ENCODE measurements at places on chromosomes 7 and 10.

DNA sequence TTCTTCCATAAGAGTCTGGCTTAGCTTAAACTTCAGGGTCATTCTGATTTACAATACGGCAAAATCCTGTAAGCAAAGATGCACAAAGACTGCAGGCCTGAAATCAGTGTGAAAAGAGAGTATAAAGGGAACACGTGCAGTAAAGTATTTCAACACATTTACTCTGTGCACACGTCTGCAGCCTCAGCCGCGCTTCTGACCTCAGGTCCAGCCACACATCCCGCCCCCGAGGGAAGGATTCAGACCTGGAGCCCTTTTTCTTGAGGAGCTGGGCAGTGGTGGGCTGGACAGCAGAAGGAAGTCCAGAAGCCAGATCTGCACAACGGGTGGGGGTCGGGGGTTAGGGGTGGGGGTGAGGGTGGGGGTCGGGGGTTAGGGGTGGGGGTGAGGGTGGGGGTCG is 58.9 kb upstream of the FAM20C start:
- no peak for DNase-seq

DNA sequence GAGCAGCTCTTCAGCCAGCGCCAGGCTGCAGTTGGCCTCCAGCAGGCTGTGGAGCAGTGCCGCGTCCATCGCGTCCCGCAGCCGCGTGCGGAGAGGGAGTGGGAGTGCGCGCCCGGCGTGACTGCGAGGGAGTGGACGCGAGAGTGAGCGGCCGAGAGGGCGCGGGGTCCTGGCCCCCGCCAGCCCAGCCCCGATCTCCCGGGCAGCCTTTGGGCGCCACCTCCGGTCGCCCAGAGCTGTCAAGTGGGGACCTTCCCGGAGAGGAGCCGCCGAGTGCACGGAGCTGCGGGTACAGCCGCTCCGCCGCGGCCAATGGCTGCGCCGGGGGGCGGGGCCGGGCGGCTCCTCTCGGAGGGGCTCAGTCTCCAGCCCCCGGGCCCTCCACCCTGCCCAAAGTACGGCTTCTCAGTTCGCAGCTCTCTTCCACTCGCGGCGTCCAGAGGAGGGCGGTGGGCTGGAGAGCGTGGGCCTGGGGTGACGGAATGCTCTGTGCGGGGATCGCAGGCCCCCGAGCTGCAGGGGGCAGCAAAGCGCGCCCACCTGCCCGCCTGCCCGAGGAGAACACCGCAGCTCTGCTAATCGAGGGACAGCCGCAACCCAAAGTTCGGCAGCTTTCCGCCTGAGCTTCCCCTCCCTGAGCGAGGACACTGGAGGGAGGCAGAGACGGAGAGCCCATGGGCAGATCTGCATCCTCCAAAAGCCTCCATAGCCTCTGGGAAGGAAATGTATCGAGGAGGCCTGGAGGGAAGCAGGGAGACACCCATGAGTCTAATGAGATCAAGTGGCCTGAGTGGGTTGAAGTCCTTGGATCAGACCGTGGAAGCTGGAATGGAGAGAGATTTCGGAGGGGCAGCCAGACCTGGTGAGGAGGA is at the start of gene CRHR2:
CRHR2 (minus strand) TSS at position 245 of the 872 bp plus-strand sequence; CDS start at position 69, 176 bp downstream.
- no peak for DNase-seq

DNA sequence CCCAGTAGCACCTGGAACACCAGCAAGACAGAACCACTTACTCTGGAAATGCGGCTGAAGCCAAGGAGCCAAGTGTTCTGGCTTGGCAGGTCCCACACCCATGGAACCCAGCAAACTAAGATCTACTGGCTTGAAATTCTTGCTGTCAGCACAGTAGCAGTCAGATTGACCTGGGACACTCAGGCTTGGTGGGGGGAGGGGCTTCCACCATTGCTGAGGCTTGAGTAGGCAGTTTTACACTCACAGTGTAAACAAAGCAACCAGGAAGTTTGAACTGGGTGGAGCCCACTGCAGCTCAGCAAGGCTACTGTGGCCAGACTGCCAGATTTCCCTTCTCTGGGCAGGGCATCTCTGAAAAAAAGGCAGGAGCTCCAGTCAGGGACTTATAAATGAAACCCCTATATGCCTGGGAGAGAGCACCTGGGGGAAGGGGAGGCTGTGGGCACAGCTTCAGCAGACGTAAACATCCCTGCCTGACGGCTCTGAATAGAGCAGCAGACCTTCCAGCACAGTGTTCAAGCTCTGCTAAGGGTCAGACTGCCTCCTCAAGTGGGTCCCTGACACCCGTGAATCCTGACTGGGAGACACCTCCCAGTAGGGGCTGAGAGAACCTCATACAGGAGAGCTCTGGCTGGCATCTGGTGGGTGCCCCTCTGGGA is 121.2 kb downstream of the MTERF1 start:
- no peak for DNase-seq

DNA sequence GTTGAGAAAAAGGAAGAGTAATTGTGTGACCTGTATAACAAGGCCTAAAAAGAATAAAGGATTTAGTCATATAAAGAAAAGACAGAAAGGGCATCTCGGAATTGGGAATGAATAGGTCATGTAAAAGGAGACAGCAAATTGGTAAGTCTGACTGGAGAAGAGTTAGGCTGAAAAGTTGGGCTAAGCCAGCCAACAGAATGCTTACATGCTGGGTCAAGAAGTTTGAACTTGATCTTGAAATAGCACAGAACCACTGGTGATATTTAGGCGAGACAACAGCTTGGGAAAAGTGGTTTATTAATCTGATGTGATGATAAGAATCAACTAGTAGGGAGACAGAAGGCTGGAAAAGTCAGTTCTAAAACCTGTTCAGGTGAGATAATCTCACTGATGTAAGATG is 4.8 kb downstream of the IDE start:
- DNase-seq = no peak

DNA sequence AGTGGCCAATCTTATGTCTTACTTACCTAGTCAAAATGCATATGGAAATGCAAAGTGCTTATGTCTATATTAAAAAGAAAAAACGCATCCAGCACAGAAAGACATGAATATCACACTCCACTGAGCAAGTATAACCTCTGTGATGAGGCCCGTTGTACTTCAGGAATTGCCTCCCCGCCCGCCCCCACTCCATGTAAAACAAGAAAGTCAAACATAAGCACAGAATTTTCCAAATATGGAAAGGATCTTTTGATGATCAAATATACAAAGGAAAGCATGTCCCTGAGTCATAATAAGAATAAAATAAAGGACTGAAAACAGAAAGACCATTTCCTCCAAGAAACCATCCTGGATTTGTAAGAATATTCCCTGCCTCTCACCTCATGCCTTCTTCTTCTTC is 229.1 kb downstream of the BAMBI start:
- DNase-seq = no peak

GRCh38 chr7:786472-787255 is 45.6 kb upstream of the SUN1 start:
- DNase-seq = no peak

GRCh38 chr7:79009647-79010046 is 443.8 kb downstream of the MAGI2 start:
- no peak for DNase-seq

GRCh38 chr7:144834641-144835144 is 1.2 kb downstream of the TPK1 start:
- no peak for DNase-seq

- no peak for DNase-seq
Observed at GRCh38 chr10:37289833-37290464, 164.6 kb downstream of the ANKRD30A start.

DNA sequence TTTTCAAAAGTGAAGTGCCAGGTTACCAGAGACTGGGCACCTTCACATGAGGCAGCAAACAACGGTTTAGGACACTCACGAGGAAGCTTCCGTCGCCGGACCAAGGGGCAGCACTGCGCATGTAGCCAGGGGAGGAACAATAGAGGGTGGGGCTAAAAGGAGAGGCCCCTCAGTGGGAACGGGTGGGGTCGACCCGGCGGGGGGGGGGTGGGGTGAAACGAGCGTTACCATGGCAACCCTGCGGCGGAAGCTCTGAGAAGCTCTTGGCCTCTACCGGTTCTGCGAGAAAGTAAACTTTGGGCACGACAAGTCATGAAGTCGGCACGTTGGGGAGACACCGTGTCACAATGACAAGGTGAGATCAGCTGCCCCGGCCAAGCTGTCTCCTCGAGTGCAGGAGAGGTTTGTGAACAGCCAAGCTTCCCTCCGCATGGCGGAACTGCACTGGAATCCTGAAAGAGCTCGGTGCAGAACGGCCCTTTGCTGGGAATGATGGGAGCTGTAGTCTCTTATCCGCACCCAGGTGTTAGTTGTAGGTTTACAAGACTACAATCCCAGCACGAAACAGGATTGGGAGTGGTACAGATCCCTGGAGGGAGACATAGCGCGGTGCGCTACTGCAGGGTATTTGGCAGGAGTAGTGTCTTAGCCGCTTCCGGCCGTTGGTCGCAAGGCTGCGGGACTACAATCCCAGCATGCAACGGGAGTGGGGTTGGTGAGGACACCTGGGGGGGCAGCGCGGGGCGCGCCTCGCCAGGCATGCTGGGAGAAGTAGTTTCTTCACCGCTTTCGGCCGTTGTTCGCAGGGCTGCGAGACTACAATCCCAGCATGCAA is 72.8 kb upstream of the ZNF722 start:
- no peak for DNase-seq

All from AG04449 (cell line).